ENCODE measurements at places on chromosomes 13 and 19. TPM values are rescaled to one million over a fixed set of nuclear protein-coding genes. Genes with fewer than 3 reads are reported as not detected.

C1QTNF9B gene
- not detected for total RNA-seq

PRSS57 gene
- not detected for total RNA-seq

CEACAM6 gene
- not detected for total RNA-seq

NOTCH3 gene
- 44.4 TPM for total RNA-seq

LRG1 gene
- not detected for total RNA-seq

PSG3 gene
- not detected for total RNA-seq

KCNJ14 gene
- 1.3 TPM for total RNA-seq

ZSCAN1 gene
- not detected for total RNA-seq

RNF225 gene
- total RNA-seq: not detected

SYNE4 gene
- total RNA-seq: not detected

PINLYP gene
- 6.4 TPM for total RNA-seq

IGFL3 gene
- total RNA-seq: not detected

ZNF547 gene
- total RNA-seq: 4.1 TPM

SIPA1L3 gene
- total RNA-seq: 12.3 TPM

ZNF865 gene
- total RNA-seq: 0.08 TPM

IZUMO2 gene
- not detected for total RNA-seq

LRRC4B gene
- not detected for total RNA-seq

ZNF575 gene
- total RNA-seq: 0.63 TPM

ZBTB45 gene
- total RNA-seq: 9.2 TPM

GPR180 gene
- 2.5 TPM for total RNA-seq

LNX2 gene
- 6.1 TPM for total RNA-seq

ZNF541 gene
- 0.27 TPM for total RNA-seq

BRME1 gene
- 1.5 TPM for total RNA-seq

AMER2 gene
- total RNA-seq: not detected

CRX gene
- total RNA-seq: not detected

PRKCSH gene
- 115 TPM for total RNA-seq

FUT1 gene
- total RNA-seq: under 0.01 TPM

CACNG6 gene
- not detected for total RNA-seq

ATP7B gene
- 1.3 TPM for total RNA-seq

TINCR gene
- 0.08 TPM for total RNA-seq

LILRA1 gene
- total RNA-seq: not detected

RAB3A gene
- total RNA-seq: 2.8 TPM

NKPD1 gene
- total RNA-seq: 0.25 TPM

SHISA7 gene
- total RNA-seq: not detected

KCNRG gene
- 1.4 TPM for total RNA-seq

TNNI3 gene
- total RNA-seq: not detected

Measured in fibroblast of the aortic adventitia (primary cell).